Activated T-helper 1 cell treated with Interleukin-2 at 50 U/mL for 16 hours (primary cell): ENCODE measurements at places on chromosomes 5 and 9.
A peak's percentile ranks its signal among the peaks of the same experiment; 100 is the strongest.

DNA sequence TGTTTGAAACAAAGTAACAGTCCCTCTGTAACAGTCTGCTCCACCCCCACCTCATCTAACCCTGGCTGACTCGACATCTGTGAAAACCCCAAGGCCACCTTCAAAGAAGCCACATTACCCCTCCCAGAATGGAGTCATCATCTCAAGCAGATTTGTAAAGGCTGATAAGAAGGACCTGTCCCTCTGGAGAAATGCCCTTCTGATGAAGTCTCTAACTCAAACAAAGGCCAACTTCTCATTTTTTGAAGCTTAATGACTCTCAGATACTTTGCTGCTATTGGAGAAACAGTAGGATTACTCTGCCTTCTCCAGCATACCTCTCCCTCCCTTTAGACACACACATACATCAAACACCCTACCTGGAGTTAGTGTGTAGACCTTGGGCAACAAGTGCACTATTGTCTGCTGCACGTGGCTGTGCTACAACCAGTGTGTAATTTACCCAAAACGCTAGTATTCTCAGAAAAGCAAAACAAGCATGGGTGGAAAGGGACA is 5.3 kb upstream of the SUSD1 start:
- no peak for DNase-seq

DNA sequence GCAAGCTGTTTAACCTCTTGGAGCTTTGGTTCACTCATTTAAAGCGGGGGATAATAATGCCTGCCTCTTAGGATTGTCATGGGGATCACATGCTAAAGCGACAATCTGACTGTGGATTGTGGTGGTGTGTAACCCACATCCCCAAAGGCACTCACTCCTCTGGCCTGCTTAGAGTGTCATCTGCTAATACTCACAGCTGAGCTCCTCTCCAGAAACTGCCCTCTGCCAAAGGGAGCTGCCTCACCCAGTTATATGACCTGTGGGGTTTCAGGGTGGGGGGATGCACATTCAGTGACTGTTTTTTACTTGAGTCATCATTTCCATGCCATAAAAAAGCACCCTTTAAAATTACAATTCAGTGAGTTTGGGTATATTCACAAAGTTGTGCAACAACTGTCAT is 110.0 kb upstream of the SPOCK1 start:
- no peak for DNase-seq

GRCh38 chr9:131447600-131447999 is 53.7 kb downstream of the PRRC2B start:
- no peak for DNase-seq

GRCh38 chr9:107158321-107158720 is 124.8 kb upstream of the RAD23B start:
- no peak for DNase-seq

GRCh38 chr5:151239237-151239861 is 13.6 kb upstream of the GM2A start:
- DNase-seq, result no peak

- DNase-seq, result no peak
These were observed 178.0 kb downstream of the TLR4 start for GRCh38 chr9:117882171-117882570.

DNA sequence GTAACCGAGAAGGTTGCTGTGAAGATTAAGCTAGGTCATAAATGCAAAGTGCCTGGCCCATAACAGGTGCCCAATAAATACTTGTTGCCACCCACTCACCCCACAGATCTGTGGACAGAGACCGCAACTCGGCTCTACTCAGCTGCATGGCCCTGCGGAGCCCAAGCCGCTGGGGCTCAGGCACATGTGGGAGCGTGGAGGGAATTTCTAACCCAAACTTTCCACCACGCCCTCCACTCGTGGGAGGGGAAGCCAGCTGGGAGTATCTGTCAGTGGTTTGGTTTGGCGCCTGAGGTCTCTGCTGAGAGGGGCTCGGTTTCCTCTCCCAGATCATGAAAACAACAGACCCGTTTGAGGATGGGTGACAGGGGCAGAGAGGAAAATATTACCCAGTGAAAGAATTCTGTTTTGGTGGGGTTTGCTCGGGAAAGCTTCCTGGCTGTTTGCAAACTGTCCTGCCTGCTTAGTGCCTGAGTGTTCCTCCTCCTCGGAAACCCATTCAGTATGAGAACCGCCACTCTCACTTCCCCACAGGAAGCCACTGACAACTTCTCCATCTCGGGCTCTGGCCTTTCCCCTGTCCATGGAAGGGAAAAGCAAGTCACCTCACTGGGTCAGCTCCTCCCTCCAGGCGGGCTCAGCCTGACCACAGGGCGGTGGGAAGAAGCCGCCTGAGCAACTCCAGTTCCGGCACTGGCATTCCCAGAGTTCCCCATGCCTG is 60.1 kb downstream of the RGS3 start:
- peak; percentile 23 for DNase-seq

GRCh38 chr9:31683116-31683515 is 701.3 kb upstream of the ACO1 start:
- no peak for DNase-seq

GRCh38 chr5:11459716-11460115 is 444.5 kb downstream of the CTNND2 start:
- no peak for DNase-seq

DNA sequence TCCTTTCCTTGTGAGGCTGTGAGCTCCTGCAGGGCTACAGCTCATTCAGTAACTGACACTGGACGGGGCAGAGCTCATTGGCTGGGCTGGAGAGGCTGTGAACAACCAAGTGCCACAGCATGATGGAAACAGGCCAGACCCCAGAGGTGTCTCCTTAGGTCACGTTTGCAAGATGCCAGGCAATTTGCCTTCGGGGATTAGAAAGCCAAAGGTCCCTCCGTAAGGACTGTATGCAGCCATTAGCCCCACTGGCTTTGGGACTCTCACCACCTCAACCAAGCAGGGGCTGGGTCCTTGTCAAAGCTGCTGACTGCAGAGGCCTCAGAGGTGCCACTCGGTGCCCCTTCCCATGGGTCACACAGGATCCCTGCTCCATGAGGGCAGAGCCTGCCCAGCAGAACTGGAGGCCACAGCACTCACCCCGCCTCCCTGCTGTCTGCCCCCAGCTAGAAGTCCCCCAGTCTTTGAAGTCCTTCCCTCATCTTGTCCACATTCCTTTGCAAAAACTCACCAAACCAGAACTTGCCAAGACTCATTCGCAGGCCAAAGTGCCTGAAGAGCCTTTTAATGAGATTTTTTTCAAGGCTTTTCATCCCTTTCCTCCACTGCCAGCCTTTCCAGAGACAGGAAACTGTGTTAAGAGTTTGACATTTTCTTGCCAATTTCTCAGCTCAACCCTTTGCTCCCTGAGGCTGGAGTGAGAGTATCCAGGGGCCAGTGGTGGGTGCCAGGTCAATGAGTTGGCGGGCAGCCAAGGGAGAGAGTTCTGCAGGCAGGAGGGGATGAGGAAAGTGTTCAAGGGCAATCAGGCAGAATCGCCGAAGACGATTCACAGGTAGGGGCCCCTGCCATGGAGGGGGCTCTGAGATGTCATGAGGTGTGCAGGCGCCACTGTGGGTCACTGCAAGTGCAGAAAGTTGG is 39.7 kb upstream of the SLC25A51 start:
- no peak for DNase-seq

- DNase-seq, result no peak
These were observed 3.5 kb upstream of the PHF2 start for GRCh38 chr9:93572636-93573515.

DNA sequence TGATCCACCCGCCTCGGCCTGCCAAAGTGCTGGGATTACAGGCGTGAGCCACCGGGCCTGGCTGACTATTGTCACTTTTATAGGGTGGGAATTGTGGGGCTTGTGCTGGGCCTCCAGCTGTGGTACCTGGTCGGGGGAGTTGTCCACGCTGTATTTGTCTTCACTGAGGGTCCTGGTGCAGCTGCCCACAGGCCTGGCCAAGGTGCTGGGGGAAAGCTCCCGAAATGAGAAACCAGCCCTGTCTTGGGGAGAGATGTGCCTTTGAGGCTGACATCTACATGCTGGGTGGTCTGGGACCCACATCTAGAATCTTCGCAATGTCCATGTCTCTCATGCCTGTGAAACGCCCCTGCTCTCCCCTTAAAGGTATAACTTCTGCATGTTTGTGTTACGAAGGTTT is 2.6 kb downstream of the EXOC3 start:
- no peak for DNase-seq

- no peak for DNase-seq
These were observed 272.0 kb downstream of the PDE4D start for GRCh38 chr5:59621477-59621876.

GRCh38 chr5:36536616-36537005 is 69.8 kb upstream of the SLC1A3 start:
- no peak for DNase-seq

DNA sequence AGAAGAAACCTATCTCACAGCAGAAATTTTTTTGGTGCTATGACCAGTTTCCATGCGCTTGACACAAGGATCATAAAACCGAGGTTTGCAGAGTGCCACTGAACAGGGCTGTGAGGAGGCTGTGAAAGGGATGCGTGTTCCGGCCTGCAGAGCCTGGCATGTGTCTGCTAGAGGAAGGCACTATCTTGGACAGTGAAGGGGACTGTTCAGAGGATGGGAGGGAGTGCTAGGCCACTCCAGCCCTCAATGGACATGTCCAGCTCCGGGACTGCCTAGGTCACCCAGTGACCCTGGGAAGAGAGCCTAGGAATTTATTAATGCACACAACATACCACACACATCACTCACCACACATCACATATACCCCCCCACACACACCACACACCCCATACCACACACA is 275.9 kb downstream of the GADD45G start:
- DNase-seq, result no peak

DNA sequence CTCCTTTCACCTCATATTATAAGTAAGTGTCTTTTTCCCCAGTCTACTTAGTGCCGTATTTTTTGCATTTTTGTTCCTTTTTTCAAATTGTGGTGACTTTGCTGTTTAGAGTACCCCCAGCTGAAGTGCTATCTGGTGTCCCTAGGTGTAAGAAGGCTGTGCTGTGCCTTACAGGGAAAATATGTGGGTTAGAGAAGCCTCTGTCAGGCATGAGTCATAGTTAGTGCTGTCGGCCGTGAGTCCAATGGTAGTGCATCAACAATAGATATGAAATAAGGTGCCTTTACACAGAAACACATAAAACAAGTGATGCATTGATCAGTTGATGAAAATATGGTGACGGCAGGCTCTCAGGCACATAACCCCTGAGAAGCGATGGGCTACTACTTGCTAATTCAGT is 20.1 kb downstream of the SYK start:
- no peak for DNase-seq

DNA sequence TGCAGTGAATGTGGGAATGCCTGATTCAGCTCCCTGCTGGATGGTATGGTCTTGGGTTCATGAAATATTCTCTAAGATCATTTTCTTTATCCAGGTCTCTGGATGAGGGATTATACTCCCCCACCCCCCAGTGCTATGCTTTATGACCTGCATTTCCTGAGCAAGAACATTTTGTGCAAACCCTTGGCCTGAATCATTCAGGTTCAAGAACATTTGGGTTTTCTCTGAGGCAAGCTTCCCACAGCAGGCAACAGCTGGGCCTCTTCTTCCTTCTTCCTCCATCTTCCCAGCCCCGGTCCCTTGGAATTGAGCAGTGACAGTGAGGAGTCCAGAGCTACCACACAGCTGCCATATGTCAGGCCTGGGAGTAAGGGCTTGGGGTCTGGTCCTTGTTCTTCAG is 58.6 kb upstream of the TNFSF15 start:
- DNase-seq, result no peak

- no peak for DNase-seq
These were observed 129.0 kb downstream of the TAF11L14 start for GRCh38 chr5:17763301-17763700.

DNA sequence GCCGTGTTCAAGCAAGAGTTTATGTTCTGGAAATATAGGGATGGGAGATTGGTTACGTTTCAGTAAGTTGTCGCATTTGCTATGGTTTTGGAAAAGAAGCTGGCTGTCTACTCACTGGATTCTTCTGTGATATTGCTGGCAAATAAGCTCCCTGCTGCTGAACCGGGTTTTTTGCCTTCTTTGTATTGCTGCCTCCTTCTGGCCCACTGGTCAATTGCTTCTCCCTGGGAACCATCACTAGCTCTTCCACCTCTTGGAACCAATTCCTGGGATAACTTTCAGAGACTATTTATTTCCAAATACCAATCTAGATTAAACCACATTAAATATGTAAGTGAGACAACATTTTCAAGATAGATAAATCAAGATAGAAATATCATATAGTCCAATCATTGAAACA is 43.0 kb downstream of the NUDT12 start:
- DNase-seq, result no peak

DNA sequence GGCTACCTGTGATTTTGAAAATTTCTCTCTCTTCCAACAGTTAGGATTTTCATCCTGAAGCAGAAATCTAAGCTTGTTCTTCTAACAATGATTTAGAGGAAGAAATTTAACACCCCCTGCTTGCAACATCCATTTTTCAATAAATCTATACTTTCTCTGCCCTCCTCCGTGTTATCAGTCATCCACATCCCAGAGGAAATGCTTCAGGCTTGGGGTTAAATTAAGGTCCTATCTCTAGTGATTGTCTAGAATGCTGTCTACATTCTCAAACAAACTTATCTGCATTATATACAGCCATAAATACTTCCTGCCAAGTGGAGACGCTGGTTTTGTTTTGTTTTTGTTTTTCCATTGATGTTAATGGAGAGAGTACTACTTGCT is 371.0 kb downstream of the CSNK1G3 start:
- DNase-seq, result no peak

DNA sequence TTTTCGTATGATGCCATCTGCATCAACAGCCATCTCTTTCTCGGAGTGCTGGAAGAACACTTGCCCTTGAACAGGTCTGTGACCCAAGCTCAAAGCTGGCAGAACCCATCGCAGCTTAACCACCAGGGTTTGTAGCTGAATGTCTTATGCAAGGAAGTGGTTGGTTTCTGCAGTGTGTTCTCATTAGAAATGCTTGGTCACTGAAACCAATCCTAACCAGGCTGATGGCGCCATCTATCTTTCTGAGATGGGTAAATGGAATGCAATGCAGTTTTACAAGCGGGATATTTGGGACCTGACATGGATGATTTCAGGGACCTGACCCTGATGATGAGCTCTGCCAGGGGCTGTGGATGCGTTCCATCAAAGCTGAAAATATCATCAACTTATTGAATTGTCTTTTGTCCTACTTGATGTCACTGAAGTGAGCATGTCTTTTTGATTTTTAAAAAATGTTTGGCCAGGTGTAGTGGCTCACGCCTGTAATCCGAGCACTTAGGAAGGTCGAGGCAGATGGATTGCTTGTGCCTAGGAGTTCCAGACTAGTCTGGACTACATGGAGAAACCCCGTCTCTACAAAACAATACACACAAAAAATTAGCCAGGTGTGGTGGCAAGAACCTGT is 28.7 kb downstream of the DMRT3 start:
- DNase-seq, result no peak
